ENCODE measurements at places on chromosomes 3 and 15. TPM values are rescaled to one million over a fixed set of nuclear protein-coding genes. Genes with fewer than 3 reads are reported as not detected.

Gene NUTM1
- total RNA-seq: not detected

- DNase-seq: no peak
These were observed 4.5 kb downstream of the EIF4A2 start for GRCh38 chr3:186787642-186788481.

DNA sequence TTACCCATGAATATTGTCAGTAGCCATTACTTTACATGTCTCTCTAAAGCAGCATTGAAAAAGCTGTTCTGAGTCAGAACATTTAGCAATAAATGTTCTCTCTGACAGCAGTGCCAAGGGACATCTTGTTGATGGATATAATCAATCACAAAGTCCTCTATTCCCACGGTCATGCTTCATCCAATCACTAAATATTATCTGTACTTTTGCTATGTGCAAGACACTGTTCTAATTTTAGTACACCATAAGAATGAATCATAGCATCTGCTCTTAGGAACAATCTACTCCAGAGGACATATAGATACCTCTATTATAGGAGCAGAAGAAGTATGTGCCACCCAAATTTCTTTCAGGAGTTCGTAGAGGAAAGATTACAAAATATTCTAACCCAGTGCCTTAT lies 142.5 kb upstream of the MBNL1 start:
- no peak for DNase-seq

GRCh38 chr3:67686069-67686468 lies 31.7 kb upstream of the SUCLG2 start:
- DNase-seq: no peak

Measured in tongue (tissue), 3 donors.